Esophagus squamous epithelium (tissue), 5 donors: ENCODE measurements at places on chromosomes 1 and 21.

- no peak for DNase-seq
Observed at GRCh38 chr1:39957299-39958015, 2.5 kb downstream of the MFSD2A start.

DNA sequence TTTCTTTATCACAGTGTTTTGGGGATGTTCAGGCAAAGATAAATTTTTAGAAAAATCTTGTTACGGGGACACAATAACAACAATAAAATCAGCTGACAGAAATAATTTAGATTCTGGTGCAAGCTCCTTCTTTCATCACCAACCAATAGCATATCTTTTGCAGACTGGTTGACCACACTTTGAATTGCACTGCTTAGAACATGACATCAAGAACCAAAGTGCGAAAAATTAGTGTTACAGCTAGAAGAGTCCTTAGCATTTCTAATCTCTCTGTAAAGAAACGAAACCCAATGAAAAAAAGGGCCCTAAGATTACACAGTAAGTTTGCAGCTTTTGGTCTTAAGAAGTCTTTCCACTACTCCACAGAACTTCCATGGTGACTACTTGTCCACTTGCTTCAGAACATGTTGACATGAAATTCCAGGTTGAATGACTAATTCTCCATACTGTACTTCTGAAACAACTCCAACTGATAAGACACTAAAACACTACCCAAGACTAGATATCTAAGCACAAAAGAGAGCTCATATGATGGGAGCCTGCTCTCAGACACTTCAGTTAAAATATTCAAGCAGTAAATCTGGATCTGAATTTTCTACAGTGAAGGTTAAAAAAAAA is 31.3 kb downstream of the XKR8 start:
- no peak for DNase-seq

- DNase-seq = no peak
Observed at GRCh38 chr1:109697066-109697465, 9.4 kb downstream of the GSTM1 start.

DNA sequence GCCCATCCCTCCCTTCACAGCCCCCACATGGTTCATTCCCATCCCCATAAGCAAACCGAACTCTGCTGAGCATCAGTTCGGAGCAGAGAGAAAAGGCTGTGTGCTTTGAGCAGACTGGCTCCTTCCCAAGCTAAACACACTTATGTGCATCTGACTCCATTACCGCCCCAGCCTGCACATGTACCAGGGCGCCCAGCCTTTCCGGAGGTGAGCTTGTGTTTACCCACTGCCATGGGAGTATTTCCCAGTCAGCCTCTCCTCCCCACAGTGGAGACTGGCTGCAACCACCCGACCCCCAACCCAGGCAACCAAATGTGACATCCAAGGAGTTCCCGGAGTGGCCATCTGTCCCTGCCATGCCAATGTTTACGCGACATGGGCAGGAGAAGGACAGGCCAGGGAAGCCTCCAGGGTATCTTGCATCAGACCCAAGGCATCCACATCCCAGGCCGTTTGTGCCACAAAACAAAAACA is 9.4 kb downstream of the TIAM1 start:
- no peak for DNase-seq

DNA sequence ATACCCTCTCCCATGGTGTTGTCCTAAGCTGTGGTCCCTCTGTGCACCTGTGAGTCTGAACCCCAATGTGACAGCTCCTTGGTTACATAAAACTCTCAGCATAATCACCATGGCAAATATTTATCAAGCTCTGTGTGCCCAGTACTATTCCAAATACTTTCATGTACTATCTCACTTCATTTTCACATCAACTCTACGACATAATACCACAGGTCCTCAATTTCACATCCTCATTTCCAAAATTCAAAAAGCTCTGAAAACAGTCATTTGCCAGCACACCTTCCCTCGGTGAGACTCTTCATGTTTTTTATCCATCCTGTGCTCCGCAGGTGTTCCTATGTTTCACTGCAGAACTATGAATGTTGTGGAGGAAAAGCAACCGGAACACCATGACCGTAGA is 12.4 kb upstream of the CREG1 start:
- DNase-seq = no peak

DNA sequence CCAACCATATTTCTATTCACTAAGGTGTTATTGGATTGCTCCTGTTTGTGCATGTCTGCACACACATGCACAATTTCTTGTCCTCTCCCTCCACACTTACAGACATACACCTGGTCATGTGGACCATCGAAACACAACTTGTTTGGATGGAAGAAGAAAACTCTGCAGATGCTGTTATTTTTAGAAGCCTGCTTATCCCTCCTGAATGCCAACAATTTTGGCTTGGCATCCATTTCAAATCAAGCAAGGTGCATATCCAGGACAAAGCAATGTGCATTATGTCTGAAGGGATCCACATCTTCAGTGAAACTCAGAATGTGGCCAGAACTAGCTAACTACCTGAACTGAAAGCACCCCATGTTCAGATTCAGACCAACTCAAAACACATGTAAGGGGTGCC is 98.9 kb upstream of the ADAR start:
- DNase-seq = no peak

DNA sequence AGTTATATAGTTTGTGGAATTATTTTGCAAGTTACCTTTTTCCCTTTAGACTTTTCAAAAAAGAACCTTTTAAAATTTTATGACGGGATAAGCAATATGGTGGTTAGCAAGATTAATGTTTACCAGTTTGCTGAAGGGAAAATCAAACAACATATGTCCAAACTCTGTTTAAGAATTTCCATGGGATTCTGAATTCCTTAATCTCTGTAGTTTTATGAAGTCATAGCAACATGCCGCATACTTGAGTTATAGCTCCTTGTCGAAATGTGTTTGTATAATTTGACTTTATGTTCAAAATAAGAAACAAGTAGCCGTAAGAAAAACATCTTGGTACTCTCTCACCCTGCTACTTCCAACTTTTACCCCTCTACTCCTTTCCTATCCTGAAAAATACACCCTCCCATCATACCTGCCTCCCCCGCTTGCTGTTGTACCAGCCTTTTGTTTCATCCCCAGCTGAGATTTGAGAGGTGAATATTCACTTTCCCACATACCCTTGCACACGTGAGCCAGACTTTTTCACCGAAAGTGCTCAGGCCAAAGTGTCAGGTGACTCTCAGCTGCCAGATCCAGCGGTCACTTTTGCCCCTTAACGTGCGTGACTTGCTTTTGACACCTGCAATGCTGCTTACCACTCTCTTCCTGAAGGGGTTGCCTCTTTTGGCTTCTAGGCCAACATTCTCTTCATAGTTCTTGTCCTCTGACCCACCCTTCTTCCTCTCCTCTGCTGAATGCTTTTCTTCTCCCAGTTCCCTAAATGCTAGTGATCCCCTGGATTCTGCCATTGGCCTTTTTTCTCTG is 83.5 kb upstream of the ZNF326 start:
- no peak for DNase-seq

GRCh38 chr1:211892577-211892976 is 62.0 kb upstream of the LPGAT1 start:
- DNase-seq = no peak

DNA sequence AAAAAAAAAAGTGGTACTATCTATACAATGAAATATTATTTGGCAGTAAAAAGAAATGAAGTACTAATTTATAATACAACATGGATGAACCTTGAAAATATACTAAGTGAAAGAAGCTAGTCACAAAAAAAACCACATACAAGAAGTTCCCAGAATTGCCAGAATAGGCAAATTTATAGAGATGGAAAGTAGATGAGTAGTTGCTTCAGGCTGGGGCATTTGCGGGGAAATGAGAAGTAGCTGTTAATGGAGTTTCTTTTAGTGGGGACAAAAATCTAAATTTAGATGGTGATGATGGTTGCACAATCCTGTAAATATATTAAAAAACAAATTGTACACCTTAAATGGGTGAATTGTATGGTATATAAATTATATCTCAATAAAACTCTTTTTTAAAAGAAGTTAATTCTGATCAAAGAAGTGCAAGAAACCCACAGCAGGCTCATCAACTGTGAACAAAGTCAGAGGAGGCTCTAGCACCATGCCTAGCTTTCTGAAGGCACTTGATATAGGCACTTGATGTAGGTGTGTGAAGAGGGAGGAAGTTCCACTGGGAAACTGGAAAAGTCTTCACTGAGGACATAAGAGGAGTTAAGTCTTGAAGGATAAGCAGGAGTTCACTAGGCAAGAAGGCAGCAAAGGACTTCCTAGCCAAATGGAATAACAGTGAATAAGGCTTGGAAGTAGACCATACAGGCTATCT is 52.5 kb downstream of the DMAP1 start:
- no peak for DNase-seq

- no peak for DNase-seq
Observed at GRCh38 chr1:51044199-51044598, 57.8 kb upstream of the C1orf185 start.

DNA sequence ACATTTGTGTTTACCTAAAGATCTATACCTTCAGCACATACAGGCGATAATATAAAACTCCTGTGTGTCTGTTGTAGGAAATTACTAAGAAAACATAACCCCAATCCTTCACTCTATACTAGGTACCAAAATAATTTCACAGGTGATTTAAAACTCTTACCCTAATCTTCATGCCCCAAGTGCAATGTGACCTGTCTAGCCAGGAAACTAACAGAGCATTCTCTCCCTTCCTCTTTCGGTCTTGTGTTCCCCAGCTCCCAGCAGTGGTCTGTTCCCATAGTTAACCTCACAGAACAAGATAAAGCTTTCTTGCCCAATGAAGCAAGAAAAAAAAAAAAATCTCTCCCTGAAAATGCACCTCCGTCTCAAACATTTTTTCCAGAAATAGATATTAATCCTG is 493.5 kb downstream of the DPYD start:
- no peak for DNase-seq

GRCh38 chr1:156625436-156626078 is 6.3 kb downstream of the HAPLN2 start:
- no peak for DNase-seq

- DNase-seq = no peak
Observed at GRCh38 chr1:204150702-204151551, 917 bp downstream of the ETNK2 start.

DNA sequence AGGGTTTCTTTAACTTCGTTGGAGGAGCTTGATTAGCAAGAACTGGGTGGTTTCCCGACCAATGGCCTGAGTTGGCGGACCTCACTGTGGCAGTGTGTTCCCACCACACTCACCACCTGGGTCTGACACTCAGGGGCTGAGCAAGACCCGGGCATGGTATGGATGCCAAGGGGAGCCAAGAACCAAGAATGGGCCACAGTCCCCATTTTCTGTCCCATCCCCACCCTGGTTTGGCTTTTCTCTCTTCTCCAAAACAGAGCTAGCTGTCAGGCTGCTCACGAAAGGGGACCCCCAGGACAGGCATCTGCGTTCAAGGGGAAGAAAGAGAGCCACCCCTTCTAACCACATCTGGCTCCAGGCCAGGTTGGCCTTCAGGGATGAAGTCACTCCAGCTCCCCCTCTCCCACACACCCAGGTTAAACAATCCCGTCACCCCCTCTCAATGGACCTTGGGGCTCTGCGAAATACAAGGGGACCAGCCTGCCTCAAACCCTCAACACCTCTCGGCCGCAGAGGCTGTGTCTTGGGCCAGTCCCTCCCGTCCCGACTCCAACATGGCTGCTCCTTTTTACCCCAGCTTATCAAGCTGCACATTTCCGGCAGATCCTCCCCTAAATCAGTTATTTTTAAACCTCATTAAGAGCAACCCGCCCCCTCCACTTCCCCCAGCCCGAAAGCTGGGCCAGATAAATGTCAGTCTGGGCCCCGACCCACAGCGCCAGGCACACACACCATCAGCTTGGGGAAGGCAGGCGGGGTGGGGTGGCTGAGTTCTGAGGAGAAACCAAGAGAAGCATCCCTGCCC is 3.4 kb downstream of the TAGLN2 start:
- DNase-seq = no peak

GRCh38 chr21:38596264-38597042 is 98.2 kb upstream of the ERG start:
- no peak for DNase-seq

DNA sequence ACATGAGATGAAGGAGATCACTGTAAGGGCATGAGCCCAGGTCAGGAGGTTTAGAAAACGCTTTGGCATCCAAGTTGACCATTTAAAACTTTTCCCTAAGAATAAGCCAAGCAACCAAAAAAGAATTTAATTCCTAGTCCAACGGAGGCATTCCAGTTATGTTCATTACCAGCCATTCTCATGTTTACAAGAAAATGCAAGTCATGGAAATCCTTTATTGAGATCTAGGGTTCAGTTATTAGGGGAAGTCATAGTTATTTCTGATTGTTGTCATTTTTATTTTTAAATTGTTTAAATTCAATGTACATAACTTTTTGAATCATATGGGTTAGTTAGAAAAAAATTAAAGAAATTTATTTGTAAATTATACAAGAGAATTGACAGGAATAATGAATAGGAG is 24.5 kb downstream of the CFHR5 start:
- no peak for DNase-seq

- no peak for DNase-seq
Observed at GRCh38 chr1:236692128-236692527, 5.8 kb downstream of the ACTN2 start.

- DNase-seq = peak; percentile 26
Observed at GRCh38 chr1:226674892-226675714, 64.0 kb downstream of the ITPKB start.

- no peak for DNase-seq
Observed at GRCh38 chr1:45016090-45016697, 4.1 kb downstream of the UROD start.

DNA sequence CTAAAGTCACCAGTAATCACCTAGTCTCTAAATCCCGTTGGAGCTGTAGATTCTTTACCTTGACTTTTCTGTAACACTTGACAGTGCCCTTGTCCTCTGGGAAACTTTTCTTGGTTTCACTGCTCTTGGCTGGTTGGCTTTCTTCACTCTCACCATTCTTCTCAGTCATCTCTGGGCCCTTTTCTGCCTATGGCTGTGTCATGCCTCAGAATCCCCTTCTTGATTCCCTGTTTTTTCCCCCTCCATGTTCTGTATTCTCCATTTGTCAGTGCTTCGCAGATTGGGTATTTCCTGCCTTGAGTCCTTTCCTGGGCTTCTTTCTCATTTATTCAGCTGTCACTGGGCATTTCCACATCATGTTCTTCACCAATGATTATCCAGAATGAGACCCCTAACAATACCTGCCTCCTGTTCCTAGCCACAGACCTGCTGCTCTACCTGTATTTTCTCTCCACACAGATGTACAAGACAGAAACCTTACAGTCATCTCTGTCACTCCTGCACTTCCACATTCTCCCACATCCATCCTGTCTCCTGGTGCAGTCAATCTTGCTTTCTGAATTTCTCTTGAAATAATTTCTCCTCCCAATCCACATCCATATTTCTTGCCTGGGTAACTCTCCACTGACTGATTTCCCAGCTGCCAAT is 14.7 kb downstream of the UCK2 start:
- DNase-seq = no peak

- DNase-seq = no peak
Observed at GRCh38 chr1:40951943-40952743, 27.4 kb upstream of the CTPS1 start.

DNA sequence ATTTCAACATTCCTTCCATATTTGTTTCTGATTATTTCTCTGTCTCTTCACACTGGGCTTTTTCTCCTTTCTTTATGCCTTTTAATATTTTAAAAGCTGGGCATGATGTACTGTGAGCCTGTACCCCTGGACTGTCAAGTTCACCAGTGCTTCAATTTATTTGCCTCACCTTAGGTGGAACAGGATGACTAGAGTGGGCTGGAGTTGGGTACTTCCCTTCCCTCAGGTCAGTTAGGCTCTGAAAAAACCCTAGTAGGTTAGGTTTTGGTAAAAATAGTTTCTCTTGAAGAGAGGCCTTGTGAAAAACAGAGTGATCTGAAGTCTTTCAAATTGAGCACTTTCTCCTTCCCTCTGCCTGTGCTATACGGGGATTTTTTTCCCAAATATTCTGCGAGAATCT is 163.0 kb upstream of the LYPLAL1 start:
- no peak for DNase-seq

GRCh38 chr1:40476924-40477677 is at the start of gene ZFP69:
ZFP69 (plus strand) TSS chr1:40477290; CDS start chr1:40479362, 2,072 bp downstream.
- DNase-seq = peak; percentile 8
